Amygdala (tissue), 56 donors: ENCODE measurements at places on chromosomes 12 and 14.

DNA sequence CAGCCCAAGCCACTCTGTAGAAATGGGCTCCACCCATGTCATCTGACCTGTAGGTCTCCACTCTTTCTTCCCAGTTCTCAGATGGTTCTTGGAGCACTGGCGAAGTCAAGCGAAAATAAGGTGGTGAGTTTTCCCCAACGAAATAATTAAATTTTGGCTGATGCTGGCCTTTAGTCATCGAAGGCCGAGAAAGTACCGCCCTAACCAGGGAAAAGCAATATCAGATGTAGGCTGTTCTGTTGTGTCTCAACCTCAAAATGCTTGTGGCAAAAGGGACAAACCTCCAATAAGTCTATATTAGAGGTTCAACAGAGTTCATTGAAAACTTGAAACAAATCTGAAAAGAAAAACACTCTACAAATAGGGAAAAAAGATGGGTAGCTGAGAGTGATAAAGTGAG is 48.6 kb upstream of the BCAT1 start:
- DNase-seq, result no peak

- no peak for DNase-seq
Observed at GRCh38 chr12:105272814-105273416, 36.9 kb upstream of the APPL2 start.

GRCh38 chr14:88321692-88322503 is 1.2 kb downstream of the KCNK10 start:
- DNase-seq, result peak; percentile 27

DNA sequence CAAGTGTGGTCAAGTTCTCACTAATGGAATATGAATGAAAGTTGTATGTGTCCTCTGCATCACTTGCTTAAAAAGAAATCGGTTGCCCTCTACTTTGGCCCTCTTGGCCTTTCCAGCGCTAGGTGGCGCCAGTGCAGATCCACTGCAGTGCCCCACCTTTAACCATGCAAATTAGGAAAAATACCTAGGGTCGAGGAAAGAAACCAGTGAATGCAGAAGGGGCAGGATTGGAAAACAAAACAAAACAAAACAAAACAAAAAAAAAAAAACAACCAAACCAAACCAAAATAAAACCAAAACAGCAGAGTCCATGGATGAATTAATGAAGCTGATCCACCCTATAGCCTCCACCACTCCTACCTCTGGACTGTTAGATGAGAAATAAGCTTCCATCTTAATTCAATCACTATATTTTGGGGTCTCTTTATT is 12.9 kb upstream of the NEMF start:
- DNase-seq, result no peak

DNA sequence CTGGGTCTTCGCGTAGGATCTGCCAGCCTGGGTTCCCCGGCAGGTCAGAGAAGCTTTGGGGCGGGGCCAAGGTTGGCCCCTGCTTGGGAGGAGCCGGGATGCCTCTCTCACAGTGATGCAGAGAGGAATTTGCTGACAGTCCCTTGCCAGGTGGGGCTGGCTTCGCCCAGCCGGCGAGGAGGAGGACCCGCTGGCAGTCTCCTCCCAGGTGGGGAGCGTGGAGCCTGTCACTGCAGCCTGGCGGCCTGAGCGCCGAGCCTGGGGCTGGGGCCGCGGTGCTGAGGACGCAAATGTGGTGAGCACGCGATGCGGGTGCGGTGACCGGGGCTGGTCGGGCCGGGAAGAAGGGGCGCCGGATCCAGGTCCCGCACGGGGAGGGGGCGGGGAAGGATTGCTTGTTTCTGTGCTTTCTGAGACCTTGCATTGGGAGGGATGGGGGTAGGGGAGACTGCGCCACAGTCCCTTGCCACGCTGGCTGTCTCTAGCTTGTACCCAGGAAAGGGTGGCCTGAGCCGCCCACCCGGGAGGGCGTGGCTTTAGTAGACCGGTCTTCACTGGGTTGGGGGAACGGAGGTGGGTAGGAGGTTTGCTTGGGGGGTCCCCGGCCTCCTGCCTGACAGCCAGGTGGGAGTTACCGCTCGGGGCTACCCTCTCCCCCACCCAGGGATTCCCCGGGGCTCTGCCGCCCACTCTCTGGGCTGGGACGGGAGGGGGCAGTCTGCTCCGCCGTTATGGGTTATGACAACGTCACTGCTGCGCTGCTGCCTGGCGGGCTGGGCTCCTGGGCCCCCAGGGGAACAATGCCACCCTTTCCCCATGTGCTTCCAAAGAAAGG is at the start of gene TMEM63C:
TSS of gene TMEM63C (plus strand) at position 196 of the 835 bp plus-strand sequence. CDS start 37,016 bp downstream, outside the sequence.
- DNase-seq, result peak; percentile 71

DNA sequence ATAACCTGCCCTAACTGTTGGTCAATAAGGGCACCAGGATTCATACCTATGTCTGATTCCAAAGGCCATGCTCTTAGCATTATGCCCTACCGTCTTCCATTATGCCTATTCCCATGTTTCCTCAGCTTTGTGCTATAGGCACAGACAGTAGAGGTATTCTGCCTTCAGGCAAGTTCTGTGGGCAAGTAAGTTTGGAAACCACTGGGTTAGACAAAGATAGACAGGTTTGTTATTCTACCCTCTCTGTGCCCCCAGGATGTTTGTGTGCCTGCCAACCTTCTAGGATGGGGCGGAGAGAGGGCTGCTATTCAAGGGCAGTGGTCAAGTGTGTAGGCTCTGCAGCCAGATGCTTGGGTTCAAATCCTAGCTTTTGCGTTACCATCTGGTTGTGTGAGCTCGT is 4.6 kb downstream of the RAPGEF3 start:
- DNase-seq, result no peak

- no peak for DNase-seq
Observed at GRCh38 chr14:102510616-102511520, 1.3 kb upstream of the ANKRD9 start.

DNA sequence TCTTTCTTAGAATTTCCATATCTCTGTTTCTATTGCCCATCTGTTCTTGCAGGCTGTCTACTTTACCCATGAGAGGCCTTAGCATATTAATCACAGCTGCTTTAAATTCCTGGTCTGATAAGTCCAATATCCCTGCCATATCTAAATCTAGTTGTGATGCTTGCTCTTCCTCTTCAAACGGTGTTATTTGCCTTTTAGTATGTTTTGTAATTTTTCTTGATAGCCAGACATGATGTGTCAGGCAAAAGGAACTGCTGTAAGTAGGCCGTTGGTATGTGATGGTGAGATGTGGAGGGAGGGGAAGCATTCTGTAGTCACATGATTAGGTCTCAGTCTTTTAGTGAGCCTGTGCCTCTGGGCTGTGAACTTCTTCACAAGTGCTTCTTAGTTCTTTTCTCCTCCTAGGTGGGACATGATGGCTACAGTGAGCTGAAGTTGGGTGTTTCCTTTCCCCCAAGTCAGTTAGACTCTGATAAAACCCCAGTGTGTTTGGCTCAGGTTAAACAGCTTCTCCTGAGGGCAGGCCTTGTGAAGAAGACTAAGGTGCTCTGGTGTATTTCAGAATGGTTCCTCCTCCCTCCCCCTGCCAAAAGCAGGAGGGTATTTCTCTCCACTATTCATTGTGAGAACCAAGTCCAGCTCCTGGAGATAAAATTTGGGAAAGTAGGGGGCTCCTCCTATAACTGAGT is 195.9 kb upstream of the PARP11 start:
- no peak for DNase-seq

DNA sequence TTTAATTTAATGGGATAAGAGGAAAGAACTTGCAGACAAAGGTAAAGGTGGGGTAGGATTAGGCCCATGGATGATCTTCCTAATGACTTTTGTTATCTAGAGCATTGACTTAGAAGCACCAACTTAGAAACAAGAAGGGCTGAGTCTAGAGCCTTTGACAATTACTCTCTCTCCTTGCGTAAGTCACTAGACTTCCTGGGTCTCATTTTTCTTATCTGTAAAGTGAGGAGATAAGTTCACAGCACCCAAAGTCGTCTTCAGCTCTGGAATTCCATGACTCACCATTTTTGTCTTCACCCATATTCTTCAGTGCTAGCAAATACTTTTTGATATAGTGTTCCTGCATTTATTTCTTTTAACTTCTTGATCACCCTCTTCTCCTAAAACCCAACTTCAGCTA is 75.7 kb downstream of the SSPN start:
- no peak for DNase-seq

DNA sequence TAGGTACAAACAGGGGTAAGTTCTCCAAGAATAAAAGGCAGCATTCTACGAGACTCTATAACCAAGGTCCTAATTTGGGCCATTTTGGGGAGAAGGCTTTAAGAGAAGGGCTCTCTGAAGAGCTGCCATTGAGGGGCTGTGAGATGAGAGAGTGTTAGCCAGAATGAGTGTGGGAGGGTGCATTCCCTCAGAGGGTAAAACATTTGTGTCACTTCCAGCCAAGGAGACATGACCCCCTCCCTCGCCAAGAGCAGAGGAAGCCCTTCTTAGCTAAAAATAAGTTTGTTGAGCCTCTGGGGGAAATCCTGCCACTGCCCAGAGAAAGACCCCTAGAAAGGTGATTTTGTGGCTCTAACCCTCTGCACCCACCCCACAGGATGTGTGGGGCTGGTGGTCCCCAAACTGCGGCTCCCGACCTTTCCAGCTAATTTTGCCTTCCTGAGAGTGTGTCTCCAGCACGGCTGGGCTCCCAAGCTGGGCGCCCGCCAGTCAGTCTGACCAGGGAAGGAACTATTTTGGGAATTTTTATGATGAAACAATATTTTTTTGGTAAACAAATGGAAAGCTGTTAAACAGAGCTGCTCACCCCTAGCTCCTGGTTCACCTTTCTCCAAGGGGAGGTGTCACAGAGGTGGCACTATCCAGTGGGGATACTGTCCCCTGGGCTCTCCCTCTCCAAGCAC is 65.9 kb upstream of the JDP2 start:
- DNase-seq, result no peak

- no peak for DNase-seq
Observed at GRCh38 chr14:73719791-73720190, 5.6 kb upstream of the PNMA1 start.

DNA sequence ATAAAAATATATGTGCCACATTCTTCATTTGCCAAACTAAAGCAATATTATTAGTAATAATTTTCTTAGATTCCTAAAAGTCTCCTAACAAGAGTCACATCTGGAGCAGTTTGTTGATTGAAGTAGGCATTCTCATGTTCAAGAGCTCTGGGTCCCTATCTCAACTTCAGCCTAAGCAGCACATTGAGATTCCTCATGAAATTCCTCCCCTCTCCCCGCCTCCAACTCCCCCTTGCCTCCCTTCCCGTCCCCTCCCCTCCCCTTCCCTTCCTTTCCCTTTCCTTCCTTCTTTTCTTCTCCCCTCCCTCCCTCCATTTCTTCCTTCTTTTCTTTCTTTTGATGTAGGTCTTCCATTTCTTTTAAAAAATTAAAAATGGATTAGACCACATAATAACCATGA is 48.7 kb upstream of the NAV3 start:
- no peak for DNase-seq

GRCh38 chr12:49983892-49984291 is 11.1 kb downstream of the AQP6 start:
- DNase-seq, result peak; percentile 29

- no peak for DNase-seq
Observed at GRCh38 chr12:98470469-98471082, 44.8 kb upstream of the TMPO start.

DNA sequence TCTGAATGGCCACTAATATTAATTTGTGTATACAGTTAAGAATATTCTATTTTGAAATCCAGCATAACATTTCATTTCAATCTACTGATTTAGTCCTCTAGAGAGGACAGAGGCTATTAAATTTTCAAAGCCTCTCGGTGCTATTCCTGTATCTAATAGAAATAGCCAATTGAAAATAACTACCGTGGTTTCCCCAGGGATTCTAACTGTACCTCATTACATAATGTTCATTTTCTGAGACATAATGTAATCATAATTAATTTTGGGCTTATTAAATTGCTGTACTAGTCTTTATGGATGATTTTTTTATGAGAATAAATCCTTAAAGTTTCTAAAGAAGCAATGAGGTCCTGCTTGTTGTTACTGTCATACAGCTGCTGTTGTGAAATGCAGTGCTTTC is 38.6 kb upstream of the ACSS3 start:
- DNase-seq, result no peak

GRCh38 chr12:6341417-6342139 is at the start of gene TNFRSF1A:
Gene TNFRSF1A (minus strand): TSS chr12:6342076. CDS start chr12:6341814, 262 bp downstream.
- DNase-seq, result no peak

GRCh38 chr12:79547044-79547734 is 143.6 kb downstream of the PAWR start:
- no peak for DNase-seq

DNA sequence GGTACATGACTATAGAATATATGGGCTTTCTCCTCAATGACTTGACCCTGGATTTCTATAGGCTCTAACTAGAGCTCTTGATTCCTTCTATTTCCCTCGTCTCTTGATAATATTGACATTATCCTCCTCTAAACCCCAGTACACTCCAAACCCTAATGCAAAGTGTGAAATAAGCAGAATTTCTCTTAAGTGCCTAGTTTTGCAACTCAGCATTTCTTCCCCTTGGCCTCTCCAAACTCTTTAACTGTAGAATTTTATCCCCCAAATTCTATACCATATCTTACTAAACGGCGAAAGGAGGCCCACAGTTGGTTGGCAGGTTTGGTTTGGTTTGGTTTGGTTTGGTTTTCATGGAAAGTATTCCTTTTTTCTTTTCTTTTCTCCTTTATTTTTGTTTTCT is 498.7 kb downstream of the CCER1 start:
- DNase-seq, result no peak

DNA sequence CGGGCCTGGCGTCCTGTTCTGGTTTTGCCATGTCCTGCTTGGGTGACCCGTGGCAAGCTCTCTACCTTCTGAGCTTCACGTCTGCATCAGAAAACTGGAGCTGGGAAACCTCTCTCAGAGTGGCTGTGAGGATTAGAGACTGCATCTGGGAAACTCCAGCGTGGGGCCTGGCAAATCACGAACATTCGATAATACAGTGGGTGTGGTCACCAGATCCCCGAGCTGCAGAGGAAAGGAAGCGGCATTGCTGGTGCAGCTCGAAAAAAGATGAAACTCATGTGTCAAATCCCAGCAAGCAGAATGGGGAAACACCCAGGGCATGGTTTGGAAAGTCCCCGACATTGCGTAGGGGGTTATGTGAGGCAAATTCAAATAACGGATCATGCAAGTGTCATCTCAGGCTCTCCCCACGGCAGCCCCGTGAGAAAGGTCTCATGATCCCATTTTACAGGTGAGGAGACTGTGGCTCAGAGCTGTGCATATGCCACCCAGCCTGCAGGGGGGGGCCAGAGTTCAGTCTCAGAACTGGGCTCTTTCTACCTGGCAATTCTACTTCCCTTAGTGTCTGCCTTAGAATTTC is 98.1 kb upstream of the VRK1 start:
- no peak for DNase-seq

DNA sequence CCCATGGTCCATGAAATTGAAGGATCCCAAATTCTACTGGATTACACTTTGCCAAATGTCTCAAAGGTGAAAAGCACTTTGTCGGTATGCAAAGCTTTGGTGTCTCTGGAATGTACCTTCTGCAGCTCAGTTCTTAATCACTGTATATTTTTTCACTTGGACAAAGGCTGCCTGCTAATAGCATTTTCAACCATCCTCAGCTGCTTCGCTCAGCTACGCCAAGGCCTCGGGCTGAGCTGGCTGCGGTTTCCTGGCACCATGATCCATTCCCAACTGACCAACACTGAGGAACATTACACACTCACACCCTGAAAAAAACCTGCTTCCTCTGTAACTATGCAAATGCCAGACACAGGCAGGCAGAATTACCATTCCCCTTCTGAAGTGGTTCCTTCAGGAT is 335.2 kb downstream of the DPF3 start:
- DNase-seq, result no peak
